ENCODE measurements at places on chromosomes 2 and 18. TPM values are rescaled to one million over a fixed set of nuclear protein-coding genes. Genes with fewer than 3 reads are reported as not detected.

DNA sequence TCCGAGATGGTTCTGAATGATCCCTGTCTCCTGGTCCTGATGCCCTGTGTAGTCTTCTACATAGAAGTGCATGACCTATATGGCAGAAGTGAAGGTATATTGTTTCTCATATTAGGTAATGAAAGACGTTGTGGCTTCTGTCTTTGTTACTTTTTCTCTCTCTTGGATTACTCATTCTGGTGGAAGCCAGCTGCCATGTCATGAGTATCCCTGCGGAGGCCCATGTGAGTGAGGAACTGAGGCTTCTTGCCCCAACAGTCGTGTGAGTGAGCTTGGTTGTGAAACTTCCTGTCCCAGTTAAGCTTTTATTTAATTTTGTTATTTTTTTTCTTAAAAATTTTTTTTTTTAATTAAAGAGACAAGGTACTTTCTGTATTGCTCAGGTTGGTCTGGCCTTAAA lies 134.7 kb downstream of the UBR3 start:
- DNase-seq, result no peak

DNA sequence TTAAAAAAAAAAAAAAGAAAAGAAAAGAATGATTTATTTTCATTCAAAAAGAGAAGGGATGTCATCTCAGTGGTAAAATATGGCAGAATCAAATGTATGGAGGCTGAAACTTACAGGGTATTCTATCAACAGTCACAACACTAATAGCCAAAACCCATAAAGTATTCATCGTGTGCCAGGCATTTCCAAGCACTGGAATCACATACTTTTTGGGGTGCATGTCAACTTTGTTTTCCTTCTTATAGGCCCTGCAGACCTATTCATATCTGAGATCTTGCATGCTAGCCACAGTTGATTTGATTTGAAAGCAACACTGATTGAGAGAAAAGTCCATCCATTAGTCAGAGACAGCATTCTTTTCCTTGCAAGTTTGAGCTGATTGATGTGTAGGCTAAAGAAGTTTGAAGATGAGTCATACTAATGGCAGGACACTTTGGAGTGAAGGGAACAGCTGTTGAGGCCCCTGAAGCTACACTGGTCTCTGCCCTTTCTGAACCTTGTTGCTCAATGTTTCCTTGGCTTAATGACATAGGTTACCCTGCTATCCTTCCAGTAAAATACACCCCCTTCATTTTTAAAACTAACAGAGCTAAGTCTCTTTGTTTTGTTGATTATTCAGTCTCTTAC lies 22.0 kb downstream of the KATNAL2 start:
- DNase-seq, result no peak

GRCh38 chr2:120693121-120693520 lies 42.5 kb upstream of the GLI2 start:
- no peak for DNase-seq

DNA sequence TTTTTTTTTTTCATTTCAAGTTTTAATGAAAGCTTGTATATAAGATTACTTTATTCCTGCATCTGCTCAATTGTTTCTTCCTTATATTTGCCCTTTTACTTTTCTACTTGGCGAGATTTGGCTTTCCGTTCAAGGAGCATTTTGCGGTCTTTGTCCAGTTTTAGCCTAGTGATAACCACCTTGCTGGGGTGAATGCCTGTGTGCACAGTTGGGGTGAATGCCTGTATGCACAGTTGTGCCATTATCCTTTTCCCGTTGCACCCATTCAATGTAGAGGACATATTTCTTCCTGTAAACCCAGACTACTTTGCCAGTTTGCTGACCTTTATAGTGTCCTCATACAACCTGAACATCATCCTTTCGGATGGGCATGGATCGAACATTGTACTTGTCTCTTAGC lies 12.0 kb downstream of the ZNF236 start:
- no peak for DNase-seq

DNA sequence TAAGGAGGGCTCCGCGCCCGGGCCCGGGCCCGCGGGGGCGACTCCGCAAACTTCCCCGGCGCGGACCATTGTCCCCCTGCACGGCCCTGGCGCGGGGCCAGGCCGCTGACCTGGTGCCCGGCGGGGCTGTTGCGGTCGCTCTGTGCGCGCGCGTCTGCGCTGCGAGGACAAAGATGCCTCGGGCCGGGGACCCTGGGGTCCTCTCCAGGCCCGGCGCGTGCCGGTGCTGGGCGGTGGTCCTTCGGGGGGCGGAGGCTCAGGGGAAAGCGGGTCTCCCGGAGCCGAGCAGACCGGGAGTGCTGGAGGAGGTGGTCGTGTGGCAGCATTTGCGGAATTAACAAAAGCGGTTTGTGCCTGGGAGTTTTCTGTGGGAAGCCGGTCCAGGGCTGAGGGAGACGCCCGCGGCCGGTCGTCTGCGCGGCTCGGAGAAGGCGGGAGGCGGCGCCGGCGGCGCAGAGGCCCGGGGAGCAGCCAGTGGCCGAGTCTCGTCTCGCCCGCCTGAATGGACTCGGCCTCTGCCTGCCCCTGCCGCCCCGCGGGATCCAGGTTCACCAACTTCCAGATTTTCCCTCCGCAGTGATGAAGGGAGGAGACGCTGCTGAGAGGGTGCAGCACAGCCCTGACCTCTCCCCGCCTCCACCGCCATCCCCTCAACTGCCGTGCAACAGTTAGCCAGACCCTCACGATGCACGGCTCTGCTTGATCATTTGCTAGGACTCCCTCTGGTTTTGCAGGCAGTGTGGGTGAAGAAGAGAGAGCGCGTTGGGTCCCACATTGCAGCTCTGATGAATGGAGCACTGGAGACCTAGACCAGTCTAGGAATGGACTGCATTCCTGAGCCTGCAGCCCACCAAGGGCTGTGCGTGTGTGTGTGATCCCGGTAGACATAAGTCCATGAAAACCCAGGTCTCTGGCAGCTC lies 705 bp downstream of the EFR3B start:
- no peak for DNase-seq

CNNM3 gene
- polyA plus RNA-seq, result 9.9 TPM

GRCh38 chr2:98468621-98469236 lies 24.1 kb downstream of the INPP4A start:
- no peak for DNase-seq

GRCh38 chr2:562391-563364 lies 114.5 kb downstream of the TMEM18 start:
- DNase-seq, result no peak

GRCh38 chr2:152050341-152050740 lies 48.5 kb downstream of the CACNB4 start:
- DNase-seq, result no peak

DNA sequence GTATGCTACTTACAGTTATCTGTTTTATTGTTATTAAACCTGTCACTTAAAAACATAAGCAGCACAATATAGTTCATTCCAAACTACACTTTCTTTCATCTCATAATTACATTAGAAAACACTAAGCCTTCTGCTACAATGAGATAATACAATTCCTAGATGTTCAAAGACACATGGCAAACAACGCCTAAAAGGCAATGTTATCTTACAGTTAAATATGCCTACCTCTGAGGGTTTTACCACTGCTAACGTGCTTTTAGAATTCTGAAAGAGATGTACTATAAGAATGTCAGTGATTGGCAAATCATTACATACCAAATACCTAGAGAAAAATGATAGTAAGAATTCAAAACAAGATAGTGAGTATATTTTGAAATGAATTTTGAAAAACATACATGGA lies 46.8 kb upstream of the SPOPL start:
- DNase-seq, result no peak

ING5 gene
- 53.3 TPM for polyA plus RNA-seq

IL37 gene
- polyA plus RNA-seq, result not detected

- peak; percentile 2 for DNase-seq
Measured at GRCh38 chr2:226215902-226216503, 583.6 kb downstream of the IRS1 start.

- no peak for DNase-seq
Measured at GRCh38 chr2:17373741-17374140, 144.5 kb downstream of the RAD51AP2 start.

GRCh38 chr18:48767090-48767690 lies 183.6 kb downstream of the SMAD7 start:
- DNase-seq, result no peak

CAPN14 gene
- not detected for polyA plus RNA-seq

HOXD11 gene
- not detected for polyA plus RNA-seq

GRCh38 chr2:208467564-208467963 lies 61.0 kb downstream of the PTH2R start:
- no peak for DNase-seq

- DNase-seq, result no peak
Measured at GRCh38 chr2:234022424-234022823, 28.1 kb upstream of the SPP2 start.

DNA sequence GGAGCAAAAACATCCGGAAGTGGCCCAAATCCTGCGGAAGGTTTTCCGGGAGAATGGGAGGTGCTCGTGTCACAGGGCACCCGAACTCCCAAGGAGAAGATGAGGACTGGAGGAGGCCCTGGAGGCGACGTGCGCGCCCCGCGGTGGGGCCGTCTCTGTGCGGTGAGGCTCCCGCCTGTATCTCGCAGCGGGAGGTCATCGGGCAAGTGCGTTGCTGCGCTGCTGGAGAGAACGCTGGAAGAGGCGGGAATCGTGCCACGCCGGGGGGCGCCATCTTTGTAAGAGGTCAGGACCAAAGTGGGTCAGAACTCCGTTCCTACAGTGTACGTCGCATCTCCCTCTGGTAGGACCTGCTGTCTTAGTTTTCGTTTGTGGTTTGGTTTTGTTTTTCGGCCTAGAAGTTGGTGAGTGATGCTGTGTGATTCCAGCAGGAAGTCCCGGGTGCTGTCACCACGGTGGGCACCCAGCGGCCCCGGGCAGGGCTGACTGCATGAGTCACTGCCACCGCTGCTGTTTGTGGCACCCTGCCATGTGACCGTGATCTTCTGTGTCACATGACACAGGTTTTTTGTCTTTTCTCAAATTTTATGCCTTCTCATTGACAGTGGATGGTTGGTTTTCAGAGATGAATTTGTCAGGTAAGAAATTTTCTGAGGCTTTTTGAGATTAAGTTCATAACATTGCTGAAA lies 21.5 kb upstream of the ATP9B start:
- DNase-seq, result no peak

DNA sequence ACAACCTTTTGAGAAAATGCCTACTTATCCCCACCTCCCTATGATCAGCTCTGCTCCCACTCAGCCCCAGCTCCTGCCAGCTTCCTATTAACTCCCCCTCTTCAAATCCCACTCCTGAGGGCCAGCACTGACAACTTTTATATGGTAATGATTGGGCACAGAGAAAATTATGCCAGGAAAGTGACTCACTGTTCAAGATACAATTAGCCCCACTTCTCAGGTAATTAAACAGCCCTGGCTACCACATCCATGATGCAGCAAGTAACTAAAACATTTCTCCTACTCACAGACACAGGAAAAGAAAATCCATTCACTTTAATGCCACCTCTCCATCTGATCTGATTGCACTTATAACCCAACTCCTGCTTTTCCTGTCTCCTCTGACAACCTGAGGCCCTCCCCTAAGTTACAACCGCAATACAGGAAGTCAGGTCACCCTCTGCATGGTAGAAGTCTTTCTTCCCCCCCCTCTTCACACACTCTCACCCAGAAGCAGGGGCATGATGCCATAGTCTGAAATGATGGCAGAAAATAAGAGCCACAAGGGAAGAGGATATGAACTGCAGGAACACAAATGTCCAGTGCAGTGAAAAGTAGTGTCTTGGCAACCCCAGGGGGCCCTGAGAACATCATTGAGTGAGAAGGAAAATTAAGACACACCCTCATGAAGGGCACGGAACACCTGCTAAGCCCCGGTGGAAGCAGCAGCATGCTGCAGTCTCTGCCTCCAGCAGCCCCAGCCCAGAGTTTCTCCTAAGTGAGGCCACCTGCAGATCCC lies 54.4 kb downstream of the STK39 start:
- no peak for DNase-seq

GAD1 gene
- 24.1 TPM for polyA plus RNA-seq

DNA sequence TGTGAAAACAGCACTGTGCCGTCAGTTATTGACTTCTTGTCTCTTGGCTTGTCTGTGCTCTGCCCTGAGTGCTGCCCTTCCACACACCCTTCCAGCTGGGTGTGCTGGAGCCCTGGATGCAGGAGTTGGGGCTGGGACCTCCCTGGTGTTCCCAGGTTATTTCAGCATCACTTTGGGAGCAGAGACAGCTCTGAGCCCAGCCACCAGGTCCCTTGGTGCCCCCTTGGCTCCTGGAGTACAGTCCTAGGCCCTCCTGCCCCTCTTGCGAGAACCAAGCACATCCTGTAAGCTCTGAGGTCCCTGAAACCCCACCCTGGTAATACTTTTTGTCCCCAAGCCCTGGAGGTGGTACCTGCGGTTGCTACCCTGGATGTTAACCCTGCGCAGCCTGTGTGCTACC lies 24.3 kb downstream of the BOK start:
- no peak for DNase-seq

- no peak for DNase-seq
Measured at GRCh38 chr18:1078301-1078700, 173.6 kb downstream of the ADCYAP1 start.

DNA sequence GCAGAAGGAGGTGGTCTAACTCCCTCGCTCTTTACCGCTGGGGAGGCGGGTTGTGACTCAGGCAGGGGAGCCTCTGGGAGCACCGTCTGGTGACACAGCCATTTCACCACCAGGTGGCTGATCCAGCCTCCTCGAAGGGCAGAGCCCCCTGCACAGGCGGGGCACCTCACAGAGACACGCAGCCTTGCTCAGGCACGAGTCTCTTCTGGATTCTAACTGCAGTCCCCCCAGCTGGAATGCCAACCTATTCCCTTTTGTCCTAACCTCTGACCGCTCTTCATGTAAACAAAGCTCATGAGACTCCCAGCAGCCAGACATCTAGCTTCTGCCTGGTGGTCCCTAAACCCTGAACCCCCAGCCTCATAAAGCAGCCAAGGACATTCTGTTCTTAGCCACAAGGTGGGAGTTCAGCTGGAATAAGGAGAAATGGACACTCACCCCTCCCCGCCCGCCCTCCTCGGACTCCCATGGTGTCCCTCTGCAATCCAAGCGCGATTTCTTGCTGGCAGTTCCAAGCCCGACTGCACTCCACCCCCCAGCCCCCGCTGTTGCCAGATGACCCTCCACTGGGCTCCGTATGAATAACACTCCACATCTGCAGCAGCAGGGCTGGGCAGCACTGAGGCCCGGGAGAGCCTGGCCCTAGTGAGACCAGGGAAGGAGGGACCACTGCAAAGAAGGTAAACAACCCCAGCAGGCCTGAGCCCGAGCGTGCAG lies 84.3 kb downstream of the TNS1 start:
- peak; percentile 33 for DNase-seq

DNA sequence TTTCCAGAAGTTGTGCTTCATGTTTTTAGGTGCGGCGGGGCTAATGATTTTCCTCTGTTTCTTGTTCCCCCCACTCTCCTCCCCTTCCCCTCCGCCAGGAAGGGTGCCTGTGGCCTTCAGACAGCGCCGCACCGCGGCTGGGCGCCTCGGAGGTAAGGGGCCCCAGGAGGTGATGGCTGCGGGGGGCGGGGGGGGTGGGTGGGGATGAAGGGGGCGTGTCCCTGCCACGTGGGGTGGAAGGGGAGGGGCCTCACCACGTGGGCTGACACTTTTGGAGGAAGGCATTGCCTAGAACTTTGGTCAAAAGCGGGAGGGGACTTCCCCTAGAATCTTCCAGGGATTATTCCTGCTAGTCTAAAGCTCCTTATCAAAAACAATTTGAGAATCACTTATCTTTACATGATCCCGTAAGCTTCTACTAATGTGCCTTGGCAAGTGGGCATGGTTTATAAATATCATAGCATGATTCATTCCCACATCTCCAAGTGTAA lies 83.1 kb downstream of the FAM210A start:
- peak; percentile 56 for DNase-seq

- DNase-seq, result peak; percentile 39
Measured at GRCh38 chr18:62741118-62741566, 25.8 kb downstream of the PHLPP1 start.

EVA1A gene
- polyA plus RNA-seq, result not detected
